ENCODE measurements at places on chromosomes 12 and 14.

DNA sequence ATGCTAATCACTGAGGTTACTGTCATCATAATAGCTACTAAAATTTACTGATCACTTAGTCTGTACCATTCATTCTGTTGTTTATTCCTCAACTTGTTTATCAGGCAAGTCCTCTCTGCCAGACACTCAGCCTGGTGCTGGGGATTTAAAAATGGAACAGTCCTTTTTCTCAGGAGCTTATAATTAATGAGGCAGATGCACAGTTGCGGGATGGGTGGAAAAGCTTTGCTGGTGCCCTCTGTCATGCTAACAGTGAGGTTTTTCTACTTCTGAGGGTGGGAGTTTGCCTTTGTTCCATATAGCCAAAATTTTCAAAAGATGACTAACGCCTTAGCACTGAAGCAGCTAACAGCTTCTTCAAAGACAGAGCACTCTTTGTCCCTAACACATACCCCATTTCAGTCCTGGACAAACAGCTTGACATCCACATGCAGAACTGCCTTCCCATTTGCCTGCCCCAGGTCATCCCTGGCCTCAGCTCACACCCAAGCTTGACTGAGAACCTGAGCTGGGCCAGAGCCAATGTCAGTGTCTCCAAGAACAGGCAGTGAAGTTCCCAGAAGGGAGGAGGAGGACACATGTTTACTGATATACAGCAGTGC lies 30.8 kb upstream of the HSPB8 start:
- DNase-seq = no peak

- DNase-seq = no peak
Observed at GRCh38 chr12:110282956-110283817, 2.1 kb downstream of the ATP2A2 start.

DNA sequence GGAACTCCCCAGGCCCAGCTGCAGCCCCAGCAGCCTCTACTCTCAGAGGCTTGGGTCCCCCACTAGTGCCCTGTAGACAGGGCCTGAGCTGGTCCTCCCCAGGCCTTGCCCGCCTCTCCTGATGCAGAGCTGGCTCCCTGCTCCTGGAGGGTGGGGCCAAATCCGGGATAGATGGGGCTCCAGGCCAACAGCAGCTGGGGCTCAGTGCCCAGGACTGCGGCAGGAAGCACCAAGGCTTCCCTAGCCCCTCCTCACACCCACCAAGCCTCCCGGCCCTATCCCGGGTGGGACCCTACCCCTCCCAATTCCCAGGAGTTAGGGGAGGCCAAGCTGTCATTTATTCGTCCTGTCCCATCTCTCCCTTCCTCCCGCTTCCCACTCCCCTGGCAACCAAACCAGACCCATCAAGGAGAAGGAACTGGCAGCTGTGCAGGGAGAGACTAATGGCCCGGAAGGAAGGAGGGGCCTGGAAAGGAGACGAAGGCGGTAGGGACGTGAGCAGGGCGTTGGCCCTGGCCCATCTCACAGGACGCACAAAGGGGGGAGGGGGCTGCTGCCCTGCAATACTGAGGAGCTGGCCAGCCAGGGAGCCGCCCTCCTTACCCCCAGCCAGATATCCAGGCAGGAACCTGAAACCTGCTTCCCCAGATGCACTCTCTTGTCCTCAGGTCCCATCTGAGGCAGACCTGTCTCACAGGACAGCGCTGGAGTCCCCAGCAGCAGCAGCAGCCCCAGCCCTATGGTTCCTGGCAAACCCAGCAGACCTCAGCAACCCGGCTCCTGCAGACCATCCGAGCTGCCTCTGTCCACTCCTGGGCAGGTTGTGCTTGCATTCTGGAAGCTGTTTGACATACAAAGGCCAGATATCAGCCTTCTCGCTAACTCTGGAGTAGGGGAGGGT lies 1.6 kb upstream of the PRPH start:
- no peak for DNase-seq

GRCh38 chr12:95504140-95504539 lies 30.2 kb downstream of the METAP2 start:
- no peak for DNase-seq

DNA sequence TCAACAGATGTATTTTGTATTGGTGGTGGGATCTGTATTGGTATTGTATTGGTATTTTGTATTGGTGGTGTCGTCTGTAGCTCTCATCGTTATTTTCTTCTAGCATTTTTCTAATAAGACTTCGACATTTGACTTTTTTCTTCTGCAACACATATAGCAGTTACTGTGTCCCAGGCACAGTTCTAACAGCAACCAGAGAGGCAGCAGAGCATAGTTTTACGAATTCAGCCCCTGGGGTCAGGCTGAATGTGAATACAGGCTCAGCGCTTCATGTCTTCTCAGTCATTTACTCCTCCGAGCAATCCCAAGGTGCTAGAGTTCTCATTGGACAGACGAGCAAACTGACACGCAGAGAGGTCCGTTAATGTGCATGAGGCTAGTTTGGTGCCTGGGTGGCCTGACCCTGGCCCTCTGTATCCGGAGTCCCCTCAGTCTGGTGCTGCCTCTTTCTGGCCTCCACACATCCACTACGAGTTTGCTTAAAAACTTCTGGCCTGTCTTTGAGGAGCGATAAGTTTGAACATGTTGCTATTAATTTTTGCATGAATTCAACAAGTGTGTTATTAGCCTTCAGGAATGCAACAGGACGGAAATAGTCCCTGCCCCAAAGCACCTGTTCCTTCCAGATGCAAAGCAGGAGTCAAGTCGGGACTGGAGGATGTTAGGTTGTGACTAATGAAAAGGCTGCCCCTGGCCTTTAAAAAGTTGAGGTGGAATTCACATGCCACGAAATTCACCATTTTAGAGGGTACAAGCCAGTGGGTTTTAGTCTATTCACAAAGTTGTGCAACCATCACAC lies 87.0 kb downstream of the GLT1D1 start:
- DNase-seq = no peak

GRCh38 chr12:8483079-8483478 lies 27.3 kb downstream of the CLEC6A start:
- no peak for DNase-seq

DNA sequence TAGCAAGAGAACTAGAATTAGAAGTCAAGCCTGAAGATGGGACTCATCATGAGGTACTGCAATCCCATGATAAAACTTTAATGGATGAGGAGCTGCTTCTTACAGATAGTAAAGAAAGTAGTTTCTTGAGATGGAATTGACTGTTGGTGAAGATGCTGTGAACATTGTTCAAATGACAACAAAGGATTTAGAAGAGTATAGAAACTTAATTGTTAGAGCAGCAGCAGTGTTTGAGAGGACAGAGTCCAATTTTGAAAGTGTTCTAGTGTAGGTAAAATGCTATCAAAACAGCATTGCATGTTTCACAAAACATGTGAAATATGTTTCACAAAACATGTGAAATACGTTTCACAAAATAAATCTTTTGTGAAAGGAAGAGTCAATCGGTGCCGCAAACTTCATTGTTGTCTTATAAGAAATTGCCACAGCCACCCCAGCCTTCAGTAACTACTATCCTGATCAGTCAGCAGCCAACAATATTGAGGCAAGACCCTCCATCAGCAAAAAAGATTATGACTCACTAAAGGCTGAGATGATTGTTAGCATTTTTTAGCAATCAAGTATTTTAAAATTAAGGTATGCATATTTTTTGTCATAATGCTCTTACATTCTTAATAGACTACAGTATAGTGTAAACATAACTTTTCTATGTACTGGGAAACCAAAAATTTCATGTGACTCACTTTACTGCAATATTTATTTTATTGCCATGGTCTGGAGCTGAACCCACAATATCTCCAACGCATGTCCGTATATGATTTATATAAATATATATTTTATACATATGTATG lies 173.4 kb upstream of the BMP4 start:
- DNase-seq = peak; percentile 65

- DNase-seq = no peak
Observed at GRCh38 chr12:32692358-32692757, 13.3 kb downstream of the DNM1L start.

GRCh38 chr12:89392391-89392790 lies 40.1 kb upstream of the DUSP6 start:
- DNase-seq = no peak

GRCh38 chr14:95394297-95395097 lies 74.8 kb upstream of the CLMN start:
- DNase-seq = no peak

GRCh38 chr14:51806026-51807023 lies 54.1 kb upstream of the GNG2 start:
- no peak for DNase-seq

Data from HCEC 1CT (cell line).